ENCODE measurements at places on chromosomes 1 and 21.

DNA sequence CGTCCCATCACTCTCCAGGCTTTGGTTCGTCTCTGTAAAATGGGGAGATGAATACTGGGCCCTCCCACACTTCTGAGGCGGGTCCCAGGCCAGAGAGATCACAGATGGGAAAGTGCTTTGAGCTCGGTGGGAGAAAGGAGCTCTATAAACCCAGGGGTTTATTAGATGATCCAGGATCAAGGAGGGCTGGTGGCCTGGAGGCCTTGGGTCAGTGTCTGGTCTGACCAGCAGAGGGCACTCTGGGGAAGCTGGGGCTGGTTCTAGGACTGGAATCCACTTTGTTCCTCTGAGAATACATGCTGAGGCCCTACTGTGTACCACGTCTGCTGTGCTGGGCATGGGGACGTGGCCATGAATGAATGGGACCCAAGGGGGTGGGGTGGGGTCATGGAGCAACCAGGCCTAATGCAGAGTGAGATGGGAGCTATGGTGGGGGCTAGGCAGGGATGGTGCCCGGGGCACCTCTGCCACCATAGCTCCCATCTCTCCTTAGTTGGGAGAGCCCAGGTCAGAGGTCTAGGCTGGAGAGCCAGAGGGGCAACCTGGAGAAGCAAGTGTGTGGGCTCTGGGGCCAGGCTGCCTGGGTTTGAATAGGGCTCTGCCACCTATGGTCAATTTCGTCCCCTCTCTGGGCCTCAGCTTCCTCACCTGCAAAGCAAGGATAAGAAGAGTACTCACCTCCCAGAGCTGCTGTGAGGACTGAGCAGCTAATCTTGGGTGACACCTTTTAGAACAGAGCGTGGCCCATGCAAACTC, 9.0 kb upstream of the FAM131C start:
- DNase-seq, result peak; percentile 59

DNA sequence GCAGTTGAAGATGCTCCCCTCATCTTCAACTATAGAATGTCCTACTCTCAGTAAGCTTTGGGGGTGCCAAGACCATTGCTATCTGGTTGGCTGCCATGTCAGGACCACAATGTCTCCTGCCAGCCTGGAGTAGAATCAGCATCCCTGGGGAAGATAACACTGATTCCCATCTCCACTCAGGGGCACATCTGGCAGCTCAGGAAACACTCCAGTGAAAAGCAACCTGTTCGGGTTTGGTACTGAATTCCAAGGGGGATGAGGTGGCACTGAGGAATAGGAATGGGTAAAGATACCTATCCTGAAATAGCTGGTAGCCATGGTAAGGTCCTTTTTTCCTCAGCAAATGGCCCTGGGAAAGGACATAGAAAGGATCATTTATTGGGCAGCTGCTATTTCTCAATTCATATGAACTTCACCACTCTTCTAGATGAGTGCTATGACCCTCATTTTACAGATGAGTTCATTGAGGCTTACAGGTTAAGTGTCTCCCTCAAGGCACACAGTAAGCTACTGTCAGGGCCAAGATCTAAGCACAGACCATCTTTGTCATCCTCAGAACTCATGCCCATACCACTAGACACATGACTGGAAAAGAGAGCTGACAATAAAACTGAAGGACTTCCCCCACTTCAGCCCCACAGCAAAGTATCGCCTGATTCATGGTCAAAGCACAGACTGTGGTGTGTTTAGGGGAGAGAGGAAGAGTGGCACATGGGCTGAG, 31.4 kb downstream of the AK2 start:
- DNase-seq, result no peak

DNA sequence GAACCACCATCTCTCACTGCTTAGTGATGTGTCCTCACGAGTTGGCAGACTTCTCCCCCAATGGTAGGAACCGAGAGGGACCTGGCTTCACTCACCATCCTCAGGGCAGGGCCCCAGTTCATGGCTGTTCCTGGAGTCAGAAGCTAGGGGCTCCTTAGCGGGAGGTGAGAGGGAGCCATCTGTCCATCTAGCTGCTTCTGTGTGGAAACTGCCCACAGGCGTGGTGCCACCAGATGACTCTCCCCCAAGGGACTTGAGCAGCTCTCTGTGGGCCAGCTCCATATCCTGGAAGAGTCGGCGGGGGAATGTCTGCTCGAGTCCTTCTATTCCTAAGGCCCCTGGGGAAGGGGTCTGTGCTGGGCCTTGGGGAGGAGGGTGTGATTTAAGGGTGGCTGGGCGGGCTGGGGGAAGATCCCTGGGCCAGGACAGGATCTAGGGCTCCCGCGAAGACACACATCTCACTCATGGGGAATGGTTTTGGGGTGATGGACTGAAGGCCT, 16.3 kb downstream of the LRRC71 start:
- DNase-seq, result no peak

GRCh38 chr1:42831273-42831672, 14.1 kb upstream of the SVBP start:
- DNase-seq, result no peak

- peak; percentile 1 for DNase-seq
Observed at GRCh38 chr1:65623895-65624294, 168.8 kb upstream of the PDE4B start.

DNA sequence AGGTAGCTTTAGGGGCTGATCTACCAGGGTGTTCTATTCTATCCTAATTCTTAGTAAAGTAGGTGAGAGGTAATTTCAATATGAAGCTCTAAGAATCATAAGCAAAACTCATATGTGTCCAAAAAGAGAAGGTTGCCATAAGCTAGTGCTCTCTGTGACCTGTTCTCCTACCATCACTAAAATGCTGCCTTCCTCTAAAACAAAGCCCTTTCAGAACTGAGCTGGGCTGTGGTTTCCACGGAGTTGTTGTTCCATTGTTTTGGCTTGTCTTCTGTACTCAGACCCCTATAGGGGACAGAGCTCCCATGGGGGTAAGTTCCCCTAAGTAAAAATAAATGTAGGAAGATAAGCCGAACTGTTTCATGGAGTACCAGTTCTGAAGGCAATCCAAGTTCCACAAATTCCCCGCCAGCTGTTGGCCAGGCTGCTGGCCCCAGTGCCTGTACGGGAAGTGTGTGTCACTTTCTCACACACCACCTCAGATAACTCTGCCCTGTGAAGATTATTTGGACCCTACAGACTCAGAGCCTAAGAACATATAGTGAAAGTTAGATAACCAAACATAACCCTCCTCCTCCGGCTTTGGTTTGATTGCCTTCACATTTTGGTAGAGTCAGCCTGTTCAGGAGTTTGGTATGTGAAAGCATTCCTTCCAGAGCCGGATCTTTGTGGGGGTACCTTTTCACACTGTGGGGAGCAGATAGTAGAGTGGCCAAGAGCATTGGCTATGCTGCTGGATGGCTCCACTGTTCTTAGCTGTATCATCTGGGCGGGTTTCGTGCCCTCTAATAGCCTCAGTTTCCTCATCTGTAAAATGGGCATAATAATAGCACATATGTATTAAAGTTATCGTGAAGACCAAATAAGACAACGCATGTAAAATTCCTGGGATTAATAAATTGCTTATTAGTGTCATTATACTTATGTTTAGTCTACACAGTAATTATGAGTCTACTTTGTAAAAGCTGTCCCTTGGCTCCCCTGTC, 10.8 kb downstream of the DPT start:
- DNase-seq, result no peak
